ENCODE measurements at places on chromosomes 6 and 20. TPM values are rescaled to one million over a fixed set of nuclear protein-coding genes. Genes with fewer than 3 reads are reported as not detected.

- DNase-seq, result no peak
Observed at GRCh38 chr20:45859916-45860315, 2.5 kb downstream of the ZSWIM3 start.

DNA sequence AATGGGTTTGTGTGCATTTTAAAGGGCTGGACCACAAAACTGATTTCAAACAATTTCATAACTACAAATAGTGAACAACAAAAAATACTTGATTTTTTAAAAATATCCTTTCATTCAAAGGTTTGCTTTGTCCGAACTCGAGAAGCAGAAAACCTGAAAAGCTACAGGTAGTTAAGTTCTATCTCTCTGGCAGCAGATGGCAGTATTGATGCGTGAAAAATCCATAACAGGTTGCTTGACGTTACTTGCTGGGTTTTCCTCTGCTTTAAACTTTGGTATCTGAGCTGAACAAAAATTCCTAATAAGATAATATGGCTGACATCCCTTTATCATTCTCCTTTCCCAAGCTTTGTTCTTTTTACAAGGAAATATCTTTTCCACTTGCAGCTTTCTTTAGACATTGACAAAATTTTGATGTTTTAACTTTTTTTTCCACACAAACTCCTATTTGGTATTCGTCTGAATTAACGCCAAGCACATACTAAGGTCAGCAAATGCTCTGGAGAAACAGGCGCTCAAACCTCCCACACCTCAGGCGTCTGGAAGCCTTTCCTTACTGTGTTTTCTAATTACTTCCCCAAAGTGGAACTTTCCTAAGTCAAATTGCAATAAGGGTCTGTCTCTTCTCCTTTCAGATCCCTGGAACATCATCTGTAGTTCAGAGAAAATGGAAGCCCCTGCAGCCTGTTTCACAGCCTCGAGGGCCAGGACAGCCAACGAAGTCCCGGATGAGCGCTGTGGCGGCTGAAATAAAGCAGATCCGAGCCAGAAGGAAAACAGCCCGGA is 50.3 kb upstream of the GFRAL start:
- DNase-seq, result no peak

FHL5 gene
- not detected for total RNA-seq

DNA sequence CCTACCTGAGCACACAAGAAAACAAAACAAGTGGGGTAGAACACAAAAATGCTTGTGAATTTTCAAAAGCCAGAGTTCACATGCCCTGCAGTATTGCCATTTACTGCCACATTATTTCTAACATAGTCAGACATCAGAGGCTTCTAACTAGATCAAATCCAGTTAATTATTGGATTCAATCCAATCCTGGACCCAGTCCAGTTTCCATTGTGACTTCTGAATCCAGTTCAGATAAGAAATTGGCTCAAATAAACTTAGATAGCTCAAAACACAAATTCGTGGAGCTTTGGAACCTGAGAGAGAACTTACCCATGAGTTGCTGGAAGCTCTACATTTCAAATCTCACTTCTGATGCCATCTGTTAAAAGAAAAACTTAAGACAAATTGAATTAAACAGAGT is 85.2 kb upstream of the ANKEF1 start:
- no peak for DNase-seq

GRCh38 chr6:134510920-134511319 is 193.0 kb upstream of the SGK1 start:
- DNase-seq, result no peak

GRCh38 chr6:80276861-80277260 is 170.4 kb downstream of the BCKDHB start:
- DNase-seq, result no peak

DNA sequence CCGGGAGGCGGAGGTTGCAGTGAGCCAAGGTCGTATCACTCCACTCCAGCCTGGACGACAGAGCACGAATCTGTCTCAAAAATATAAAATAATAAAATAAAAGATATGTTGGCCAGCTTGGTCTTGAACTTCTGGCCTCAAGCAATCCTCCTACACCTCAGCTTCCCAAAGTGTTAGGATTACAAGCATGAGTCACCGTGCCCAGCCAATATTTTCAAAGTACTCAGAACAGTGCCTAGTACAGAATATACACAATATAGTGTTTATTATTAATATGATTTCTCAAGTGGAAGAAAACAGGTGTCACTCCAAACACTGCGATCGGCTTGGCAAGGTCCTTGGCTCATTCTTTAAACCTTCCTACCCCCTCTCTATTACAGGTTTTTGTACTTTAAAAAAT is 3.1 kb downstream of the FAM210B start:
- no peak for DNase-seq

DNA sequence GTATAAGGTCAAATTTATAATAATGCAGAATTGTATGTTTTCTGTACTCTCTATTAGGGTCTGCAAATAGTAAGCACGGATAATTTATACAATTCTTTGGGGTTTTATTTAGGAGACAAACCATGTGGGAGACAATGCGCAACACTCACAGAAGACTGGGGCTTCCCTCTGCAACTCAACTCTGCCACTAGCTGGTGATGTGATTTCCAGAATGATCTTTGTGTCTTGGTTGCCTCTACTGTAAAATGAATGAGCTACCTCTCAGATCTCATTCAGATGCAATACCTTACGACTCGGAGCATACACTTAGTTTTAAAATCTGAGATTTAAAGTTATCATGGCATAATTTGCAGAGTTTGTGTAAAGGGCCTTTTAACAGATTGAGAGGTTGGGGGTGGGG is 6.4 kb downstream of the MAN1A1 start:
- DNase-seq, result no peak

Data from progenitor cell of endocrine pancreas (in vitro differentiated cells).